ENCODE measurements at places on chromosomes 1 and 21.

GRCh38 chr1:77874804-77875445 lies 13.5 kb upstream of the NEXN start:
- DNase-seq = no peak

- no peak for DNase-seq
These were observed 7.9 kb upstream of the CLDN14 start for GRCh38 chr21:36487641-36488307.

GRCh38 chr1:8147956-8148355 lies 121.8 kb upstream of the ERRFI1 start:
- no peak for DNase-seq

DNA sequence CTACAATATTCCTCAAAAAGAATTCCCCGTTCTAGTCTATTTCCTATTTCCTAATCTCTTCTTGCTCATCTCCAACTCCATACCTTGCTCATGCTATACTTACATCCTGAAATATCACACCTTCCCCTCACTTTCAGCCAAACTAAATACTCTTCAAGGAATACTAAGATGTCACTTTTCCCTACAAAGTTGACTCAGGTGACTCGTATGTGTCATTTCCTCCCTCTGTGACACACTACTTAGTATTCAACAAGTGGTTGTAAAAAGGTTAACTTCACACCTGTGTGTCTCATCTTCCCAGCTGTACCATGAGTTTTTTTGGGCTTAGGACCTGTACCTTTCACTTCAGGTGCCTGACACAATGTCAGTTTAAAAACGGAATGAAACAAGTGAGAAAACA lies 81.9 kb upstream of the LBR start:
- DNase-seq = no peak

DNA sequence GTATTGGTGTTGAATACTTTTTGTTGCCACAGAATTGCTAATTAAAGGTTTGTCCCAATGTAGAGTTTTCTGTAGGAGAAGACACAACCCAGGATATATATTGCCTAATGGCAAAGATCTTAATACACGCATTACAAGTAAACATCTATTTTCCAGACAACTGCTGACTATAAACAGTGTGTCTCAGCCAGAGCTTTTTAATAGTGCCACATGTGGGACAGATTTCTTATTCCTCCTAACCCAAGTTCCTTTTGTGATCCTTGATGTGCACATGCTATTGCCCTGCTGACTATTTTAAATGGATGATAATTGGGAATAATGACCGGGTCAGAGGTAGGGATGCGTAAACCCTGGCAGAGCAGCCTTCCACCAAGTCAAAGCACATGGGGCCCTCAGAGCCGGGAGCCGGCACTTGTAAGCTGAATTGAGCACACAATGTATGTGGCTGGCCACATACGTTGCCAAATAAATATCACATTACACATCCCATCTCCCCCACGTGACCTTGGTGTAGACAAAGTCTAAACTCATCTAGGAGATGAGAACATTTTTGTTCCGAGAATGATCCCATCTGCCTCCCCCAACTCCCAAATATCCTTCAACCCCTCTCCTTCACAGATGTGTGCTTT lies 209.8 kb upstream of the NFIA start:
- DNase-seq = no peak

- no peak for DNase-seq
These were observed 29.0 kb downstream of the ZSWIM5 start for GRCh38 chr1:45177452-45177851.

GRCh38 chr21:19855522-19855921 lies 1142.7 kb upstream of the NCAM2 start:
- no peak for DNase-seq

- DNase-seq = no peak
These were observed 28.3 kb upstream of the CYP4B1 start for GRCh38 chr1:46770541-46770940.

- DNase-seq = no peak
These were observed 345.0 kb downstream of the DISC1 start for GRCh38 chr1:231971397-231972110.

DNA sequence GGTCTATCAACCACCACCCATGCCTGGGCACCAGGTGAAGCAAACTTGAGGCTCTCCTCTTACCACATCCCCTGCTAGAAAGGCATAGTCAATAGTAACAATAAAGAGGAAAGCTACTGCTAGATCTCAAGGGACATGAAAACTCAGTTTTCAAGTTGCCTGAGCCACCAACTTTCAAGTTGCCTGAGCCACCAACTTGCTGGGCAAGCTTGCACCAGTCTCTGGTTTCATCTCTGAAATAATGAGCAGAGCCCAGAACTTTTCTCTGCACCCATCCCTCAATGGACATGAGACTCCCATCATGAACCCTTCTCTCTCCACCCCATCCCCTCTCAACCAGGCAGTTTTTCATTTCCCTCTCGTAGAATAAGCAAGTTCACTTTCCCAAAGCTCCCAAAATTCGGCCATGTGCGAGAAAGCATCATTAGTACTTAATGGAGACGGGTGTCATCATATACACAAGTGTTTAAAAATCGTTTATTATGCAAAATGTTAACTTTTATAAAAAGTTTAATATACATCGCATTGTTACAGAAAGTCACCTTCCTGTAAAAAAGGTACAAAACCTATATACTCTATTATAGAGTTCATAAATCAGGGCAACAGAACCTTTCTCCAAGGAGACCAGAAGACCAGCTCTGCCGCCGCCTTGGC lies 1.7 kb downstream of the ID3 start:
- no peak for DNase-seq

DNA sequence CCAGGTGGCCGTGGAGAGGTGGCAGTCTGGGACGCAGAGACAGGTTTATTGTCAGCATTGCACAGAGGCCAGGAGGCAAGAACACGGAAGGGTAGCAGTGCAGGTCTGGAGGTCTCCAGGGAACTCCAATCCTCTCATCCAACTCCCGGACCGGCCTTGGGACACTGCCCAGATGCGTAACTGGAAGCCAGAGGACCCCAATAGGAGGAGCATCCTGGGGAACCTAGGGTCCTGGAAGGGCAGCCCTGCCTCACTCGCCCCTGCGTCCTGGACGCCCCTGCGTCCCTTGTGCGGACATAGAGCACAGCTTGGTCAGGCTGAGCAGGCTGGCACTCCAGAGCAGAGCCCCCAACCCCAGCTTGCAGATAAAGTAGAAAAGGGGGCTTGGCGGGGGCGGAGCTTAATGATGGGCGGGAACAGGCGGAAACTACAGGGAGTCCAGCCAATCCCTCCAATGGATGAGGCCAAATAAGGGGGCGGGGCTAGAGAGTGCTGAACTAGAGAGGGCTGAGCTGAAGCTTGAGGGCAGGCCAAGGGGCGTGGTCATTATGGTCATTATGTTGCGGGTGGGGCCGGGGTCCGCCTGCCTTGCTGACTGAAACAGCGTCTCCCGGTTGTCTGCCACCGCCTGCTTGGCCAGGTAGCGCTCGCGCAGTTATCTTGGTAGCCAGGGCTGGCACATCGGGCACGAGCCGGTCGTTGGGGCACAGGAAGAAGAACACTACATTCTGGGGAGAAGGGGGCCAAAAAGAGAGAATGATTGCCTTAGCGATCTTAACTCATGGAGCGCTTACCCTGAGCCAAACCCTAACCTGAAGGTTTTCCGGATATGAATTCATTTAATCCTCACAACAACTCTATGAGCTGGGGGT lies 3.7 kb upstream of the ARHGEF19 start:
- no peak for DNase-seq

GRCh38 chr1:151713874-151714273 lies 2.7 kb downstream of the CELF3 start:
- DNase-seq = no peak

DNA sequence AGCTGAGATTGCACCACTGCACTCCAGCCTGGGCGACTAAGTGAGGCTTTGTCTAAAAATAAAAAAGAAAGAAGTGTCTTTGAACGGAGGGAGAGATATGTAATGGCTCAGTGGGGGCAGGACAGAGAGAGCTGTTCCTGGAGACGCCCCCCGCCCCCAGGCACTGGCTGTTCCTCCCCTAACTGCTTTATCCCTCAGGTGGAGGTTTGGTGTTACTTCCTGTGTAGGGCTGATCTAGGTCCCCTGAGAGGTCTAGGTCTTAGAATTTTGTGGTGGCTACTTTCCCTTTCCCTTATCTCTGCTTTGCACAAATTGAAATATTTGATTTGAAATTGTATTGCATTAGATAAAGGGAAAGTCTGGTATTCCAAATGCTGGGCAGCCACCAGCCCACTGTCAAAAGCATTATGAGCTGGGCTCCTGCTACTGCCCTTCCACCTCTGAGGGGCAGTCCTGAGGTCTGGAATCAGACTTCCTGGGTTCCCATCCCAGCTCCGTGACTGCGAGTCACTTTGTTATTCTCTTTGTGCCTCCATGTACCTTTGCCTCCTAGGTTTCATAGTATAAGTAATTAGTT lies 134.8 kb upstream of the KIF26B start:
- DNase-seq = no peak

DNA sequence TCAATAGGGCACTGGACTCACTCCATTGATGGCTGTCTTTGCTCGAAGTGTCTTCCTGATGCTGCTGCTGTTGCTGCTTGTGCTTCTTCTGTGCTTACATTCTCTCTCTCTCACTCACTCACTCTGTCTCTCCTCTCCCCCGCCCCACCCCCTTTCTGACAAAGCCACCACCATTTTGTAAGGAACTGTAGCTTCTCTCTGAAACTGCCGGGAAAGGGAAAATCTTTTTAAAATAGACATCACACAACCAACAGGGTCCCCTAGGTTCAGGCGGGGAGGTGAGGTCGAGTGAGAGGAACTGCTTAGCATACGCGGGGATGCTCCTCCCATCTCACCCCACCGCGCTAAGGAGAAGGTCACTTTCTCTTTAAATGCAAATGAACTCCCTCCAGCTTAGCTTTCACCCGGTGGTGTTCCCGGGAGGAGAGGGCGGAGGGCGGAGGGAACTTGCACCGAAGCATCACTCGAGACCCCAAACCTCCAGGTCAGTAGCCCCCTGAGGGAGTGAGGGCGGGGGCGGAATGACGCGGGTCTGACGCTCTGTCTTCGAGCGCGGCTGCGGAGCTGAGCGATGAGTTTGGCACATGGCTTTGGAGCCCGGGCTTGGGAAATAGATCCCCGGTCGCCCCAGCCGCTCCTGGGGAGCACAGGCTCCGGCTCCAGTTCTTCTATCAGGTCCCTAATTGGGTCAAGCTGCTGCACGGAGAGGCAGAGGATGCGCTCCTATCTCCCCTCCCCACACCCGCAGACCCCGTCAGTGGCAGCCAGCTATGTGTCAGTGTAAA lies at the start of gene CCDC28B:
Gene CCDC28B, plus strand, starts transcription at position 370 of the 785 bp plus-strand sequence. CDS start 1,341 bp downstream, outside the sequence.
- no peak for DNase-seq

- DNase-seq = no peak
These were observed 77.5 kb downstream of the FMN2 start for GRCh38 chr1:240169188-240169587.

DNA sequence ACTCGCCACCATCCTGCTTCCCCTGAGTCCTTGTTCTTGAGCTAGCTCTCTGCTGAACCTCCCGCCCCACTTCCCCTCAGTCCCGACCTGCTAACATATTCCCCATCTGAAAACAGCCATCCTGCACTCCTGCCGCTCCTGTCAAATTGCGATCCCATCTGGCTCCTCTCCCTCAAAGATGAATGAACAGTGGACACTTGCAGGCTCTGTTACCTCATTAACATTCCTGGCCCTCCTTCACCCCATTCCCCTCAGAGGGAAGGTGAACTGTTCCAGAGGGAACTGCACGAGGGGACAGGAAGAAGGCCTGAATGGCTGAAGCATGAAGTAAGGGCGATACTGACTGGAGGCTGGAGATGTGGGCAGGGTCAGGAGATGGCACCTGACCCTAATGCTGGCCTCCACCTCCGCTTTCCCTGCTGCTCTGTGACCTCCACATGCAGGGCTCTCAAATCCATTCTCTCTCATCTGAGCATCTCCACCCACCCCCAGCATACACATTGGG lies 7.4 kb upstream of the CELSR2 start:
- no peak for DNase-seq

DNA sequence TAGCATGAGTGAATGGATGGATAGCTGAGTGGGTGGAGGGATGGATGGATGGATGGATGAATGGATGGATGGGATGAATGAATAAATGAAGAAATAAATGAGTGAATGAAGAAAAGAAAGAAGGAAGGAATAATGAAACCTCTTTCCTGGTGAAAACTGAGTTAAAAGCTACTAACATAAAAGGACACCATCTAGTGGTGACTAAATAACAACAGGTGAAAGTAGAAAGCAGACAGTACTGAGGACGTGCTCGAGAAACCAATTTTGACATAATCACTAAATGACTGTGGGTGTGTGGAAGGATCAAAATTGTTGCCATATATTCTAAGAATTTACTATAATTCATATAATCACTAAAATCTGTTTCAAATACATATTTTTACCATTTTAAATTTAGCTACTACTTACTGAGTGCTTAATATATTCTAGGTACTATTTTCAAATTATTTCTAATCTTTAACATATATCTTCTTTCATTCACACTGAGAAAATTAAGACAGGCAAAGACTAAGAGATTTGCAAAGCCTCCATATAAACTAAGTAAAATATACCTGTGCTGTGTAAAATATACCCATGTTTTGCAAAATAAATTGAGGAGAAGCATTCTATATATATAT lies 522.9 kb downstream of the LRRIQ3 start:
- no peak for DNase-seq

DNA sequence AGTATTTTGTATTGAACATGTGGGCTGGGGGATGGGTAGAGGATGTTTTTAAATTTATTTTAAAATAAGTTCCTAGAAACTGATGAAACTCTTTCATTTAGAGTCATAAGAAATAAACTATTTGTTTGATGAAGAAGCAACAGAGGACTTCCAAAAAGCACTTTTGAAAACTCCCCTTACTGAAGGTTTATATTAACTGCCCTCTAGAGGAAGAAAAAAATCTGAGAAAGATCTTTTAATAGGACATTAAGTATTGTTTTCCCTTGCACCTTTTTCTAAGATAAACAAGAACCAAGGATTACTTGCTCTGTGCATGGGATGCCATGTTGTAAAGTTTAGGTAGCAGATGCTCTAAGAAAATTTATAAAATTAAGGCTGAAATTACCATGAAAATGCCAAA lies 14.1 kb downstream of the DISP1 start:
- DNase-seq = no peak

- no peak for DNase-seq
These were observed 3.0 kb downstream of the TFF1 start for GRCh38 chr21:42363312-42363711.

- no peak for DNase-seq
These were observed 81.0 kb upstream of the IVNS1ABP start for GRCh38 chr1:185398022-185398421.

DNA sequence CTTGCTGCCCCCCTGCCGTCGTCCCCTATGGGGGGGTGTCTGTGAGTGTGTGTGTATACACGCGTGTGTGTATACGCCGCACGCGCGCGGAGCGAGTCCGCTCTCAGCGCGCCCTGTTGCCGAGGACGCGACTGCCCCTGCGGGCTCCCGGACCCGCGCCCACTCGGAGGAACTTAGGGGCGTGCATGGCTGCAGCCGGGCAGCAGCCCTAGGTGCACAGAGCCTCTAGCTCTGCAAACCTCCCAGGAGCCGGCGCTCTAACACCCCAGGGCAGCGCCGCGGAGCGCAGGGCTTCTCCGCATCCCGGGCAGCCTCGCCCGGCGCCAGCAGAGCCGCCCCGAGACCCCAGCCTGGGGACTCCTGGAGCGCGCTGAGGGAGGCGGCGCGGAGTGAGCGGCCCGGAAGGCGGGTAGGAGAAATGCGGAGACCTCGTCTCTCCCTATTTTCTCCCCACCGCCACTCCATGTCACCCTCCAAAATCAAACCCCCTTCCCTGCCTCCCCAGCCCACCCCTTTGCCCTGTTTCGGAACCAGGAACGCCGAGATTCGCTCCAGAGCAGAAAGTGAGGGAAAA lies 574 bp downstream of the ITPKB start:
- no peak for DNase-seq

All from retinal pigment epithelial cell (primary cell).